MG63 (cell line): ENCODE measurements at places on chromosomes 11 and 22.

GRCh38 chr11:17076517-17077239 lies 789 bp downstream of the RPS13 start:
- DNase-seq: no peak

DNA sequence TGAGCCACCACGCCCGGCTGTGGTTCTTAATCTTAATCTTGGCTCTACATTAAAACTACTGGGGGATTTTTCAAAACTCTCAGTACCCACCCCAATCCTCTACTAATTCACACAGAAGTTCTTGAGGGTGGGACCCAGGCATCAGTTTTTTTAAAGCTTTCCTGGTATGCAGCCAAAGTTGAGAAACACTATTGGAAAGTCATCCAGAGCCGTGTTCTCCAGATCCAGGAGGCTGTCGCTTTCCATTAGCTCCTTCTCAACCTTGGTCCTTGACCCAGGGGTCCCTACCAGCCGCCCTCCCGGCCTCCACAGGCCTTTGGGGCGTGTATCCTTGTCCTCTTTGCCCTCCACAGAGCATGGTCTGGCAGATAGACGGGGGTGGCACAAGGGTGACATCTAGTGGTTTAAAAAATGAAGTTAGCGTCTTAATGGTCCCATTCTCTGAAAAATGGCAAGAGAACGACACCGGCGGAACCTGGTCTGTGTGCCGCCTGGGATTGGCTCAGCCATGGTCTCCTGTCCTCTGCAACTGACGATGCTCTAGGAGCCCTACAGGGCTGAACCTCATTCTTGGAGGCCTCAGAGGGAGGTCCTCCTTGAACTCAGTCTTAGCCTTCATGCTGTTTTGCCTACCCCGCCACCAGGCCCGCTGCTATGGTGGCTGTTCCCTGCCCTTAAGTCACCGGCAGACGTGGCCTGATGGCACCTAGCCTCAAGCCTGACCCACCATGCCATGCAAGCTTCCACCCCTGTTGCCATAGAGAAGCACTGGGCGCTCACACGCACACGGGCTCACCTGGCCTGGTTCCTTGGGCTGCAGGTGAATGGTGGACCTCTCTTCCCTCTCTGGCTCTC lies 152.0 kb upstream of the SYN3 start:
- DNase-seq: peak; percentile 17

DNA sequence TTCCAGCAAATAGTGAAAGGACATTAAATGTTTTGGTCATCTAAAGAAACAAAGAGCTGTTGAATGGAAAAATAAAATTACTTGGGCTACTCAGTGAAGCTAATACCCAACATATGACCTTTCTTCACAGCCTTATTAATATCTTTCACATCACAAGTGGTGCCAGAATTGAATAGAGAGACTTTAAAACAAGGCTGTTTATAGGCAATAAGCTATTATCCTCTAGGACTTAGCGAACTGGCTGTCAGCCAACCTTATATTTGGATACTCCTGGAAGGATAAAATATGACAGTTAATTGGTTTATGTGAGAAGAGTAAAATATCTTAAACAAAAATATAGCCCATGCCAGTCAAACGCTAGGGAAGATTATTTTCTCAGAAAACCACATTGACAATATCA lies 225.5 kb upstream of the BLID start:
- no peak for DNase-seq

- DNase-seq: no peak
Measured at GRCh38 chr22:21688341-21688705, 22.5 kb downstream of the PPIL2 start.

DNA sequence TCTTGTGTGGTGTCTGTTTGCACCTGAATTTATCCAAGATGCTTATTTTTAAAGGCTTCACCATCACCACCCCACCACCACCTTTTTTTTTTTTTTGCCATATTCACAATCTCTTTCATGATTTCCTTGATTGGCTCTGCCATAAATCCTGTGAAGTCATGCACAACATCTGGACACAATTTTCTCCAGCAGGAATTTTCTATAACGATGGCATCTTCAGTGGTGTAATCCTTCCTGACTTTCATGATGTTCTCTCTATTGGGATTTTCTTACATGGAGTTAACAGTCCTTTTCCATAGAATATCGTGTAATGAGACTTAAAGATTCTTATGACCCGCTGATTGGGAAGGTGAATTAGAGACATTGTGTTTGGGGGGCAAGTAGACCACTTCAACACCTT lies 17.8 kb downstream of the ZFP91 start:
- DNase-seq: no peak

DNA sequence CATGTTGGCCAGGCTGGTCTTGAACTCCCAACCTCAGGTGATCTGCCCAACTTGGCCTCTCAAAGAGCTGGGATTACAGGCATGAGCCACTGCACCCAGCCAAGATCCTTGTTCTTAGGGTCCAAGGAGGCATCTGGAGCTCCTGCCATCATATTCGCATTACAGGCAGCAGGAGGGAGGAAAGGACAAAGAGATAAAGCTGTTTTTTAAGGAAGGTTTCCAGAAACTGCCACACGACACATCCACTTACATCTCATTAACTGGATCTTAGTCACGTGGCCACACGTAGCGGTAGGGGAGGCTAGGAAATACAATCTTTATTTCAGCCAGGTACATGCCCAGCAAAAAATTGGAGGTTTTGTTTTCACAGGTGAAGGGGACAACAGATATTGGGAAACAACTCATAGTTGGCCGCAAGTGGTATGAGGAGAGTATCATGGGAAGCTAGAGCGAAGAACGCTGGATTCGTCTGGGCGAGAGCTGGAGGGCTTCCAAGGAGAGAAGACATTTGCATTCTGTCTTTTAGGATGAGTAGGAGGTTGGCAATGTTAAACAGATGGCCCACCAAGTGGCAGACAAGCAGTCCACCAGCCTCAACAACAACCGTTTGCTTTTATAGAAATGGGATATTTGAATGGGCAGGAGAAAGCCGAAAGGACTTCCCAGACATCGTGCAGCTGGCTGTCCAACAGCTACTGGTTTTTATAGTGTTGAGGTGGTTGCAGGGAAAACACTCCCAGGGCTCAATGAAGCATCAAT lies 39.2 kb upstream of the DMC1 start:
- DNase-seq: no peak

- no peak for DNase-seq
Measured at GRCh38 chr22:42268852-42269410, 1.5 kb downstream of the TCF20 start.

DNA sequence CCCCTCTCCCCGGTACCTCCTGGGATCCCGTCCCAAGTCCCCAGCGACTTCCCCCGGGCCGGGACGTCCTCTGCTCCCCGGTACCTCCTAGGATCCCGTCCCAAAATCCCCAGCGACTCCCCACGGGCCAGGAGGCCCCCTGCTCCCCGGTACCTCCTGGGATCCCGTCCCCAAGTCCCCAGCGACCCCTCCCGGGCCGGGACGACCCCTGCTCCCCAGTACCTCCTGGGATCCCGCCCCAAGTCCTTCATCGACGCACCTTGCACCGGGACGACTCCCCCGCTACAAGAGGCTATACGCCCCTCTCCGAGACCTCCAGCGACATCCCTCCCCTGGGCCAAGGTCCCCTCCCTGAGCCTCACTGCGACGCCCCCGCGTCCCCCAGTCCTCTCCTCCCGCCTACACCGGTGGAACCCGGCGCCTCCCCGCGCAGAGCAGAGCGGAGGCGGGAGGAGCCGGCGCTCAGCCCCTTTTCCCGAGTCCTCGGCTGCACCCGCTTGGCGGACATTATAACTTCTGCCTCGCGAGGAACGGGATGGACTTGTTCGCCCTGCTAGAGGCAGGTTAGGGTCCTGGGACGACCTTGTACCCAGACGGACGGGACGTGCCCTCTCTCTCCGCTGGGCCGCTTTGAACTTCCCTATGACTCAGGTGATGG lies 912 bp downstream of the KREMEN1 start:
- DNase-seq: no peak

DNA sequence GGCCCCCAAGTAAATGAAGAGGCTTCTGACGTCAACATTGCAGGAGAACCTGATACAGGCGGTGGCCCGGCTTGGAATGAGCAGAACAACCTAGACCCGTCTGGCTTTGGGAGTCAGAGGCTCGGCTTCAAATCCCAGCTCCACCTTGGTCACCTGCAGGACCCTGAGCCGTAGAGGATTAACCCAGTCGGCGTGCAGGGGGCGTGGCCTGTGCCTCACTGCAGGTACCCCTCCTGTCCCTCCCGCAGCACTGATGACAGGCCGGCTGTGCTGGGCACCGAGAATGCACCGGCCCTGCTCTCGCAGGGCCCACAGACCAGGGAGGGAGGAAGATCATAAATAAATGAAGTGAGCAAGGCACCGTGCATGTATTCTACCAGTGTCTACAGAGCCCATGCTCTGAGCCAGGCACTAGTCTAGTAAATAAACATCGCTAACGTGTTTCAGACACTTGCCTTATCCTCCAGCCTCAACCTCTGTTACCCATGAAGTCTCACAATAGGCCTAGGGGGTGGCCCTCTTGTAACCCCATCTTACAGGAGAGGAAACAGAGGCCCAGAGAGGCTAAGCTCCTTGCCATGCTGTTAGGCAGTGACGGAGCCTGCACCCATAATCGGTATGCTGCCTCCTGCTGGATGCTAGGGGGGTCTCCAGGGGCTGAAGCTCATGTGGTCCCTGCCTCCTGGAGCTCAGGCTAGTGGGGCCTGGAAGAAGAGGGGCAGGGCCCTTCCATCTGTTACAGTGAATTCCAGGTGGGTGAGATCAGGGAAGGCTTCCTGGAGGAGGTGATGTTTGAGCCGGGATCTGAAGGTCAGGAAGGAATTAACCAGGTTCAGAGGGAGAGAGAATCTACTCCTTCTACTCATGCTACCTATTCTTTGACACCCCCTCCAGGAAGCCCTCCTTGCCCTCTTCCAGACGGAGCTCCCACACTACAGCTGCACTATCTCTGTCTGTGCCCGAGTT lies 53.4 kb downstream of the RTL6 start:
- no peak for DNase-seq

- peak; percentile 86 for DNase-seq
Measured at GRCh38 chr22:27686534-27686933, 115.0 kb downstream of the MN1 start.

DNA sequence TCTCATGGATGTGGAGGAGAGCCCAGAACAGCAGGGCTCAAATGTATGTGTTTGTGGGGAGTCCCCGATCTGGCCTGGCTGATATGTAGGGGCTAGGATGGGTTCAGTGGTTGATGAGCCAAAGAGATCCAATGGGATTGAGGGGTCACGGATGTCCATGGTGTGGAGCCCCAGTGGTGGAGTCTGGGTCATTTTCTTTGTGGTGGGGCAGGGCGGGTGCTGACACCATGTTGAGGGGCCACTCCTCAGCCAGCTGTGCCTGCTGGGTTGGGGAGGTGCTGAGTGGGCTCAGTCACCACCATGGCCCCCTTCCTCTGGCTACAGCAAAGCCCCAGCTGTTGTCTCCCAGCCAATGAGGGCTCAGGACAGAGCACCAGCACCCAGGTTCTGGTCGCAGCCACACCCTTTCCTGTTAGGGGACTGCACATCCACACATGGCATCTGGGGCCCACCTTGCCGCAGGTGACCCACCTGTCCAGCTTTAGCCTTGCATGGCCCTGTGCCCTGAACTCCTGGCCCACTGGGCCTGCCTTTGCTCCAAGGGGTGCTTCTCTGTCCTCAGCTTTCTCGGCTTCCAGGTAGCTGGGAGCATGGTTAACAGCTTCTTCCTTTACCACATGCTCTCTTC lies 3.2 kb upstream of the GNAZ start:
- DNase-seq: no peak

DNA sequence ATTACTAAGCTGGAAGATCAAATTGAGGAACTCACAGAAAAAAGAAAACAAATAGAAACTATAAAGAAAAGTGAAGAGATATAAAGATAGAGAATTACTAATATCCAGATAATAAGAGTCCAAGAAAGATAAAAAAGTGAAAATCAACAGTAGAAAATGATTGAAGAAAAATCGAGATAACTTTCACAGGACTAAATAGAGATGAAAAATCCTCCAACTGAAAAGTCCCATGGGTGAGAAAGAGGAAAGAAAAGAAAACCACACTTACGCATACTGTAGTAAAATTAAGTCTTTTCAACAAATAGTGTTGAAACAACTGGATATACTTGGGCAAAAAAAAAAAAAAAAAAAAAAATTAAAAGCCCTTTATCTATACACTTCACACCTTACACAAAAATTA lies 60.0 kb downstream of the ENTHD1 start:
- no peak for DNase-seq

DNA sequence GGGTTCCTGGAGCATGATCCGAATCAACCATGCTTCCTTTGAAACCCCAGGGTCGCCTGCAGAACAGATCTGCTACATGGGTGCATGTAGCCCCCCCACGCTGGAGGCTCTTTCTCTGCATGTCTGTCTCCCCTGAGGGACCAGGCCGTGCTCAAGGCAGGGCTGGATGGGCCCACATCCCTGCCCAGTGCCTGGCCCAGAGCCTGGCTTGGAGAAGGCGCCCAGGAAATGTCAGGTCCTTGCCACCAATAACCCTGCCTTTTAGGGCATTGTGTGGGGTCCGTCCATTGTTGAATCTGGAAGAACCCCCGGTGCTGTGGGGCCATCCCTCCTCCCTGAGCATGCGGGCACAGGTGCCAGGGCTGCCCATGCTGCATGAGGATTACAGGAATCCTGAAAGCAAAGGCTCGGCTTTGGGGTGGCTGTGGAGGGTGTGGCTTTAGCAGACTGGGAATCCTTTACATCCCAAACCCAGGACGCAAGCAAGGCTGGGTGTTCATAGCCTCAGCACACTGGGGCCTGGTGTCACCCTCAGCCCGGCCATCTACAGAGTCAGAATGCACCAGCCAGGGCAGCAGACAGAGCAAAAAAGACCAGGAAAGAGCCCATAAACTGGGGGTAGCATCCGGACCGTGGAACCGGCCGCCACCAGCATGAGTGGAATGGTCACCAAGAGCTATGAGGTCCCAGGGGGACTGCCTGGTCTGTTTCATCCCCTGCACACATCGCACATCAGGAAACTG lies 48.2 kb downstream of the RTL6 start:
- no peak for DNase-seq

- DNase-seq: no peak
Measured at GRCh38 chr22:47298017-47298785, 535.8 kb downstream of the TBC1D22A start.

DNA sequence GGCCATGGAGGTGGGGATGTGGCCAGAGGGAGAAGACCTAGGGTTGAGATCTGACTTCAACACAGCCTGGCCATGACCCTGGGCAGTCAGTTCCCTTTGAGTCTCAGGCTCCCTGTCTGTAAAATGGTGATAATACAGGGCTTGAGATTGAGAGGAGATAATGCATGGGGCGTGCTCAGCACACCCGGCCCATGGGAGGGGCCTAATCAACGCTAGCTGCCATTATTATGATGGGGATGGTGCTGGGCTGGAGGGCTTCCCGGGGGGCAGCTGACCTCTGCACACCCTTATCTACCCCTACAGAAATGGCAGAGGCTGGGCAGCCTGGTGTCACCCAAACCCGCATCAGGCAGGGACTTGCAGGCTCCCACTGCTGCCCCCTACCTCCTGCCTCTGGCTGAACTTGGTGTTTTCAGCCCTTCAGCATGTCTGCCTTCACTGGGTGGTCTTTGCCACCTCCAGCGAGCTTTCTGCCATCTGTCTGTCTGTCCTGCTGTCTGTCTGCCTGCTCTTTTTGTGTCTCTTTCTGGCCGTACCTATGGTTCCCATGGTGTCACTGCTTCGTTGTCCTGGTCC lies 84.5 kb downstream of the CACNA1I start:
- DNase-seq: no peak

GRCh38 chr22:46893281-46894020 lies 131.0 kb downstream of the TBC1D22A start:
- no peak for DNase-seq
